ENCODE measurements at places on chromosomes 16 and 17.

- DNase-seq, result no peak
Measured at GRCh38 chr16:11768849-11769248, 26.2 kb upstream of the TXNDC11 start.

GRCh38 chr17:68228817-68229570 is 18.8 kb upstream of the AMZ2 start:
- DNase-seq, result no peak

DNA sequence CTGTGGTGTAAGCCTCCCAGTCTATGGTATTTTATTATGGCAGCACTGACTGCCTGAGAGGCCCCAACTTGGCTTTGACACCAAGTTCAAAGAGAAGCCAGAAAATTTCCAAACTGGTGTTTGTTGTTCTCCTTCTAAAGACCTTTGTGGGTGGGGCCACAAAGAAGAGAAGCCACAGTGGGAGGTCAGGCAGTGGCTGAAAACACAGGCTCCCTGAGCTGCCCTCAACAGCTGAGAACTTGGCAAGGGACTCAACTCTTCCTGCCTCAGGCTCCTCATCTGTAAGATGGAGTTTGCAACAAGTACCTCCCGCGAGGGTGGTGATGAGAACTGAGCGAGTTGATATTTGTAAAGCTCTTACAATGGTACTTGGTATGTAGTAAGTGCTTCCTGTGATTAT is 18.2 kb downstream of the CES5A start:
- no peak for DNase-seq

GRCh38 chr16:19338335-19338734 is 52.8 kb downstream of the CLEC19A start:
- no peak for DNase-seq

DNA sequence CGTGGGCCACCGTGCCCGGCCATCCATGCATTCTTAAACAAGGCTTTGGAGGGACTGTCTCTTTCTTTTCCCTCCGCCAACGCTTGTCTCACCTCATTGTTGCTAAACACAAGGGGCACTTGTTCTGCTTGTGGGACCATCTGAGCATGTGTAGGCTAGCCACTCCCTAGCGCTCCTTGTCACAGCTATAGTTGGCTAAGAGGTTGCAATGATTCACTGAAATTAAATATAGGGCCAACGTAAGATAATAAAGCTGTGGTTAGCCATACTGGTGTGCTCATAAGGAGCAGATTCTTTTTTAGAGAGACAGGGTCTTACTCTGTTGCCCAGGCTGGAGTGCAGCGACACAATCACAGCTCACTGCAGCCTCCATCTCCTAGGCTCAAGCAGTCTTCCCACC is 41.2 kb downstream of the KIAA0513 start:
- DNase-seq, result no peak

DNA sequence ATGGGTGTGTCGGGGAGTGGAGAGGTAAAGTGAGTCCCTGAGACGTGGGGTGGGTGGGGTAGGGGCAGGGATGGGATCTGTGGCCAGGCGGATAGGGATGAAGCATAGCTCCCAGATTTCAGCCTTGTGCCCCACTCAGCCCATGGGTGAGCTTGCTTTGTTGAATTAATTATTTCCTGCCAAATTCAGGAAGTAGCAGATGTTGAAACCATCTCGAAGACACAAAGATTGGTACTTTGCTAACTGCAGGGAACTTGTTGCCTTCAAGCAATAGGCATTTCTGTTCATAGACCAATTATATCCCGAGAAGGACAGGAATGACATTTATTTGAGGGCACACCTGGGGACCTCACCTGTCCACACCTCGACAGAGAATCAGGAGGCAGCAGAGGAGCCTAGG is 11.0 kb upstream of the C16orf74 start:
- DNase-seq, result no peak

DNA sequence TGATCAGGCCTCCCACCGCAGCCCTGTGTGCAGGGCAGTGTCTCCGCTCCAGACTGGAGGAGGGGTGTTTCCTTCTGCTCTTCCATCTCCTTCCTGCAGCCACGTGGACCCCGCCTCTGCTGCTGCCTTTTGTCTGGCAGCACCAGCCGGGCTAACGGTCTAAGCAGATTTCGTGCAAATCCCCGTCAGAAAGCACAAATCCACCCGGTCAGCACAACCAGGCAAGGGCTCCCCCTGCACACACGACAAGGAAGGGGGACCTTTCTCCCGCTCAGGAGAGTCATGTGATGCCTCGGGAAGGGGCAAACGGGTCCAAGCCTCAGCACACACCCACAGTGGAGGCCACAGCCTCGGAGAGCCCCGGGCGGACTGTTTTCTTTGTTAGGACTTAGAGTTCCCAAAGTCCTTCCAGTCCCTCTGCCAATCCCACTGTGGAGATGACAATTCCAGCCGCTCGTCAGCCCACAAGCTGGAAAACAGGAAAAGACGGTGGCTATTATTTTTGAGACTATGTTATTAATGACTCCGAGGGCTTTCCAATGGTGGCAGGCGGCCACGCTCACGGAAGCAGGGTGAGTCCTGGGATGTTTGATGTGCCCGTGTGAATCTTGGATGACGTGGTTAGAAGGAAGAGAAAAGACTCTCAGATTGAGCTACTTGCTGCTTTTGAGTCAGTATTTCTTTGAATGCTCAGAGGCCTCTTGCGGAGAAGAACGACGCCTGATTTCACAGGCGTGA is 22.5 kb upstream of the MEAK7 start:
- DNase-seq, result no peak

- no peak for DNase-seq
Measured at GRCh38 chr17:35289222-35289621, 46.4 kb downstream of the SLFN5 start.

DNA sequence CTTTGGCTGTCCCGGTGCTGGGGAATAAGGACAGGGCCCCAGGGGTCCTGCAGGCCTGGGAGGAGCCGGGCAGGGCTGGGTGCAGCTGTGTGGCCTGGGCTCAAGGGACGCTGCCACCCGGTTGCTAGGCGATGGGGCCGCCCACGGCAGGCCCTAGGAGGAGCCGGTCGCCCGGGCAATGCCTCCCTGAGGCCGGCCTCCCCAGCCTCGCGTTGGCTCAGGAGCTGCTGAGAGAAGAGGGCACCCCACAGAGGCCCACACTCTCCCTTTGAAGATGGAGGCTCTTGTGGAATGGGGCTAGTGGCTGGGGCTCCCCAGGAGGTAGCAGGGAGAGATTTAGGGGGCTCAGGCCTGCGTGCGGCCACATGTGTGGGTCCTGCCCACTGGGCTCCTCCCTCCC is at the start of gene CIBAR2:
Gene CIBAR2, minus strand, starts transcription at position 109 of the 400 bp plus-strand sequence. CDS start 120 bp downstream, outside the sequence.
- DNase-seq, result no peak

GRCh38 chr16:57669476-57670162 is 1.5 kb downstream of the ADGRG3 start:
- DNase-seq, result peak; percentile 34

DNA sequence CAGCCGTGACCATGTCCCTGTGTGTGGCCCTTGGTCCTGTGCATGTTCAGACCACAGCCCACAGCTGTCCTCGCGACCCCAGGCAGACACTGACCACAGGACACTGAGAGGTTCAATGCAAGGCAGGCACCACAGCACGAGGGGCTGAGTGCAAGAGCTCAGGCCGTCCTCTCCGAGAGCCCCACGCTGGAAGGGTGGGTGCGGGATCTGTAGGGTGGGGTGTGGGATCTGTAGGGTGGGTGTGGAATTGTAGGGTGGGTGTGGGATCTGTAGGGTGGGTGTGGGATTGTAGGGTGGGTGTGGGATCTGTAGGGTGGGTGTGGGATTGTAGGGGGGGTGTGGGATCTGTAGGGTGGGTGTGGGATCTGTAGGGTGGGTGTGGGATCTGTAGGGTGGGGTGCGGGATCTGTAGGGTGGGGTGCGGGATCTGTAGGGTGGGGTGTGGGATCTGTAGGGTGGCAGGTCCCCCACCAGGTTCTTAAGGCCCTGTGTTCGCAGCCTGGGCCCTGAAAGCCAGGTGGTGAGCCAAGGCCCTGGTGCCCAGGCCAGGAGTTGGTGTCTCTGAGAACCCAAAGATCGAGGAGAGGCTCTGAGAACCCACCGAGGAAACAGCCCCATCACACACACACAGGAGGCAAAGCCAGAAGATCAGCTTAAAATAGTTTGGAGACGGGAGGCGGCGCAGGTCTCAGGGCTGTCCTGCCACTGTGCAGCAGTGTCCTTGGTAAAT is 48.2 kb downstream of the METRNL start:
- DNase-seq, result no peak

DNA sequence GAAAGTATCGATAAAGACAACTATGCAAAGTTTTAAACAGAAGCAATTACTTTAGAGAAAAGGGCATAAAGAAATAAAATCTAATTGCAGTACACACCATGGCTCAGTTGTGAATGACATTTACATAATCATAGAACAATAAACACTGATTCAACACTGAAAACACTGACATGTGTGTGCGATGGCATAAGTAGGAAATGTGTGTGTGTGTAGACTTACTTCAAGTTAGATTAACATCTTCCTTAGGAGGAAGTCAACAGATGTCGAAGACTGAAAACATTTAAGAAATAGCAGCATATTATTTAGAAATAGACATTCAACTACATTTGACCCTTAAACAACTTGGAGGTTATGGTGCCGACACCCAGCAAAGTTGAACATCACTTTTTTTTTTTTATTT is 172.4 kb downstream of the STX8 start:
- no peak for DNase-seq

DNA sequence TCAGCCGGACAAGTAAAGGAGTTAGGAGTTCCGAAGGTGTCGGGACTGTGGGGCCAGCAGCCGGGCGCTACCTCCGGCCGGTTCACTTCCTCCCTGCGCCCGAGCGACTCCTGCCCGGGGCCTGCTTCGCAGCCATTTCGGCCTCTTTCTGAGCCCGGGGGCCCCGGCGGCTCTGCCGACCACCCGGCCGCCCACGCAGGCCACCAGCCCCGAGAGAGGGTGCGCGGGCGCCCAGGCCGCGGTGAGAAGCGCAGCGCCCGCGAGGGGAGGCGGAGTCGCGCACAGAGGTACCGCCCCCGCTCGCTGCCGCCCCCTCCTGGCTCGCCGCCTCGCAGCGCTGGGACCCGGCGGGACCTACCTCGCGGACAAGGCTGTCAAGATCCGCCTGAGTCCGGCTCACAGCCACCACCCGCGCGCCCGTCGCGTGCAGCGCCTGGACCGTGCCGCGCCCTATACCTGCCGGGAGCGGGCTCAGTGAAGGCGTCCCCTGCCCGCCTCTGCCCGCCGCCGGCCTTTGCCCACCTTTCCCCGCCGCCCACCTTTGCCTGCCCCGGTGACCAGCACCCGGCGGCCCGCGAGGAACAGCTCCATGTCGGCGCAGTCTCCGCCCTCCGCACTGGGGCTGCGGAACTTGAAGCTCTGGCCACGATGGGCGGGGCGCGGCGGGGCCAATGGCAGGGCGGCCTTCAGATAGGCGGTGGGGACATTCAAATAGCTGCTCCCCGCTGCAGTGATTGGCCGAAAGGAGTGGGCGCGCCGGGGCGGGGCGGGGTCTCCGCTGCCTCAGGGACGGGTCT is at the start of gene DCXR:
Gene DCXR, minus strand, starts transcription at position 606 of the 797 bp plus-strand sequence. Its CDS starts 15 bp downstream, at position 591.
- peak; percentile 91 for DNase-seq

DNA sequence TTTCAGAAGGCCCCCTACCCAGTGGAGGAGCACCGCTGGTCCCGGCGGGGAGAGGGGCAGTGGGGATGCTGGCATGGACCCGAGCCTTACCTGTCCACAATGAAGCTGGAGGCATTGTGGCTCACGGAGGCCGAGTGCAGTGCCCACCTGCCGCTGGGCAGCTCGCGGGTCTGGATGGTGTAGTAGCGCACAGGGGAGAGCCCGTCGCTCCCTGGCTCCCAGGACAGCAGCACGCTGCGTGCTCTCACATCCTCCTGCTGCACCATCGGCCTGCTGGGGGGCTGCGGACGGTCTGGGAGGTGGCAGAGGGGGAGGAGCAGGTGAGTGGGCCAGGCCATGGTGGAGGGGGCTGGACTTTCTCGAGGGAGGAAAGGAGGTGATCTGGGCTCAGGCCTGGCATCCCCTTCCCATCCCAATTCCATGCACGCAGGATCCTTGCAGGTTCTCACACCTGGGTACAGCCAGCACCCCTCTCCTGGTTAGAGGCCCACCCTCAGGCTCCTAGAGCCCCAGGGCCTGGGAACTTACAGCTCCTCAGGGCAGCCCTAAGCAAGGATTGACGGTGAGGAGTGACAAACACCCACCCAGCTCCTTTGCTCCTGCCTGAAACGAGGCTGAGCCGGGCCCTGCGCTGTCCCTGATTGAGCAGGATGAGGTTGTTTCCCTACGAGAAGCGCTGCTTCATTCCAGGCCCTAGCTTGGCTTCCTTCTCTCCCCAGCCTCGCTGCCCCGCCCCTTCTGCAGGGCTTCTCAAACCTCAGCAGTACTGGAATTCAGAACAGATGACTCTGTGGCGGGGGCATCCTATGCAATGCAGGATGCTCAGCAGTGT is 76.2 kb upstream of the CDC42EP4 start:
- no peak for DNase-seq

DNA sequence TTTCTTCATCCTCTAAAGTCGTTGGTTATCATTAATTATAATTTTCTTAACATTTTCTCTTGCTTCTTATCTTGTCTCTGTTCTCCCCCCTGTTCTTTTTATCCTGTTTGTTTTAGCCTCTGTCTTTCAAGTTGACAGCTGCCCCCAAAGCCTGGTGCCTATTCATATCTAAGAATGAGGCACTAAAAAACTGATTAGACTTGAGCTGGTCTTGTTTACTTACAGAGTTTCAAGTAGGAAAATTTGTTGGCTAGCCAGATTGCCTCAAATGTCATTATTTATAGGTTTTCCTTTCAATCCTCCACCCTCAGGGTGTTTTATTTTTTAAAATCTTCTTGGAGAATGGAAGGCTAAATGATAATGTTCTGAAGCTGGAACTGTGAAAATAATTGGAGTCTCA is 236.0 kb downstream of the UTP18 start:
- DNase-seq, result no peak

DNA sequence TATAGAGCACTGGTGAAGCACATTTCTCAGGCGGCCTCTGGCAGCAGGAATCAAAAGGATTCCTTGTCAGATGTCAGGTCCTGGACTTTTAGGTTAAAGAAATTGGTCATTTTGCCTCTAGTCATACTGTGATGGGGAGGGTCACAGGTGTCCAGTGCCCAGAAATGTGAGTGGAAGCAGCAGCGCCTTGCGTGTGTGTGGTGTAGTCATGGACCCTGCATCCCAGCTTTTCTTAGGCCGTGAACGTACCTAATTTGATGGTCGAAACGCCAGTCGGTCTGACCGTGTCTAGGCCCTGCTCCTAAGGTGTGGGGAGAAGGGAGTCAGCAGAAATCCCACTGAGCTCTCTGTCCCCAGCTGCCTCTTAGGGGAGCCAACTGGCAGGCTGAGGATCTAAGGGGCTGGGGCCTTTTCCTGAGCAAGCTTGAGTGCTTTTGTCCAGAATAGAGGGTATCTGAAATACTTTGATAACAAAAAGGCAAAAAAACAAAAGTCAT is 32.0 kb downstream of the POLR3E start:
- no peak for DNase-seq

GRCh38 chr17:586920-587685 is 127.5 kb downstream of the VPS53 start:
- DNase-seq, result no peak

DNA sequence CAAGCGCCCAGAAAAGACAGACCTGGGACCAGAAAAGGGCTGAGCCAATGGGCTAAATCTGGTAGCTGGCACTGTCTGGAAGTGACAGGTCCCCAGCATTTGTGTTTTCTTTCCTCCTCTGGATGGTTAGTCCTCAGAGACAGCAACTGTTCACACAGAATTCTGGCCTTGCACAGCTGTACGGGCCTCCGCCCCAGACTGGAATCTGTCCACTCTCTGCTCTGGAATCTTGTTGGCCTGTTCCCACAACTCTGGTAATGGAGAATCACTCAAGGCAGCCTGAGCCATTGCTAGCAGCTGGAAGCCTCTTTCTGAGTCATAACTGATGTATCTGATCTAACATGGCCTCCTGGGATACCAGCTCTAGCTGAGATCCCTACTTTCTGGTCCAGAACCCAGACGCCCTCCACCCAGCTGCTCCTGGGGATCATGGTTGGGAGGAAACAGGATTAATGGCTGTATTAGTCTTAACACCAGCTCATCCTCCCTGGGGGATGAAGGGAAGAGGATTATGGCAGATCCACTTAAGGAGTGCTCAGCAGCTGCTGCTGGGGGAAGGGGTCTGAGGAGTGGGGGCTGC is 9.1 kb downstream of the ZNF668 start:
- no peak for DNase-seq

Data from CD8-positive, alpha-beta T cell (primary cell).